COLO829 (cell line): ENCODE measurements at places on chromosomes 7 and 10.

- no peak for DNase-seq
Measured at GRCh38 chr10:9613338-9614075, 1404.2 kb upstream of the CELF2 start.

DNA sequence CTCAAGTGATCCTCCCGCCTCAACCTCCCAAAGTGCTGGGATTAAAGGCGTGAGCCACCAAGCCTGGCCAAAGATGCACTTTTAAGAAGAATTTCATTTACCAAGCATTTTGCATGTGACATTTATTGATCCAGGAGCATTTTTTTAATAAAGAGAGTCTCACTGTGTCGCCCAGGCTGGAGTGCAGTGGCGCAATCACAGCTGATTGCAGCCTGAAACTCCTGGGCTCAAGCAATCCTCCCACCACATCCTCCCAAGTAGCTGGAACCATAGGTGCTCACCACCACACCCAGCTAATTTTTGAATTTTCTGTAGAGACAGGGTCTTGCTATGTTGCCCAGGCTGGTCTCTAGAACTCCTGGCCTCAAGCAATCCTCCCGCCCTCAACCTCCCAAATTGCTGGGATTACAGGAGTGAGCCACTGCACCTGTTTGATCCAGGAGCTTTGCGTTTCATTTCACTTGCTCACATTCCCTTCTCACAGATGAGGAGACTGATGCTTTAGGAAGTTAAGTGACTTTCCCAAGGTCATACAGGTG, 4.4 kb upstream of the TBL2 start:
- no peak for DNase-seq

DNA sequence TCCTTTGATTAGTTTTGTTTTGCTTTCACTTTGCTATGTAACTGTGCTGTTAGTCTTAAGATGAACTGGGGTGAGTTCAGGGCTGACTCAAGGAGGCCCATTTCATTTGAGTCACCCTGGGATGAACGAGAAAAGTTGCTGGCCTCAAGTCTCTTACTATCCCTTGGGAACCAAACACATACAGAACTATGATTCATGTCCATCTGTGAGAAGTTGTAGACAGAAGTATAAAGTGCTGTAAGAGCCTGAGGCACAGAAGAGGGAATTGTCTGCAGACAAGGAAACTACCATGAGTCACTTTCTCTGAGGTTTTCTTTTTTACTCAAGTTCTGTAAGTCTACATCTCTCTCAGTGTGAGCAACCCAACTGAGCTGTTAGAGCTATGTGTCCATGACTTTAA, 179.8 kb upstream of the CSTF2T start:
- DNase-seq: peak; percentile 77

- peak; percentile 50 for DNase-seq
Measured at GRCh38 chr7:73701357-73701995, 18.0 kb downstream of the STX1A start.

DNA sequence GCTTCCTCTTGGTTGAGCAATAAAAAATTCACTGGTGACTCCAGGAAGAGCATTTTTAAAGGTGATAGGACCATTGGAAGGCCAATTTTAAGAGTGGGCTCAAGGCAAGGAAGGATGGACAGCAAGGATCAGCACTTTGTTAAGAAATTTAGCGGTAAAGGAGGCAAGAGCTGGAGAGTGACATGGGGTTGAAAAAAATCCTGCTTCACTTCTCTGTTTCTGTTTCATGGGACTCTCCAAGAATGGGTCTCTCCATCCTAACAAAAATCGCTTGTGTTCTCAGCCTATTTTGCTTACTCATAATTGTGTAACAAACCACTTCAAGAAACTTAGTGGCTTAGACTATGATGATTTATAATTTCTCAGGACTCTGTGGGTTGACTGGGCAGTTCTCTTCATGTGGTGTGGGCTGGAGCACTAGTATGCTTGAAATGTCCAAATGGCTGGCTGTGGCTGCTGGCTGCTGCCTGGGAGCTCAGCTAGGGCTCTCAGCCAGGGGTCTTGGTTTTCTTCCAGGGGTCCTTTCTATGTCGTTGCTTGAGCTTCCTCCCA, 59.8 kb upstream of the ZNRF2 start:
- DNase-seq: peak; percentile 60

- no peak for DNase-seq
Measured at GRCh38 chr7:81209059-81209458, 290.2 kb upstream of the SEMA3C start.

DNA sequence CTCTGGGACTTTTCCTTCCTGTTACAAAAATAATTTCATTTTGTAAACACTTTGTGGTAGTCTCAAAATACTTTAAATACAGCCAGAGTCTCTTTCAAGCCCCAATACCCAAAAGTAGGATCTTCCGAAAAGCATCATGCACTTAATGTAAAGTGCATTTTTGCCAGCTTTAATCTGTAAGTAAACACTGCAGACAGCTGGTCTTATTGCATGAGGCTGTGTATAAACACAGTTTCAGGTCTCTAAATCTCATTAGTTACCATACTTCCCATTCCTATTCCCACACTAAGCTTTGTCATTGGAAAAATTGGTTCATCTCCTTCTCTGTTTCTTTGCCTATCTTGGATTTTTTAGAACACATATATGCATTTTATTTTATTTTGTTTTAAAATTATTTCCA, 87.6 kb upstream of the GNAI1 start:
- DNase-seq: no peak

DNA sequence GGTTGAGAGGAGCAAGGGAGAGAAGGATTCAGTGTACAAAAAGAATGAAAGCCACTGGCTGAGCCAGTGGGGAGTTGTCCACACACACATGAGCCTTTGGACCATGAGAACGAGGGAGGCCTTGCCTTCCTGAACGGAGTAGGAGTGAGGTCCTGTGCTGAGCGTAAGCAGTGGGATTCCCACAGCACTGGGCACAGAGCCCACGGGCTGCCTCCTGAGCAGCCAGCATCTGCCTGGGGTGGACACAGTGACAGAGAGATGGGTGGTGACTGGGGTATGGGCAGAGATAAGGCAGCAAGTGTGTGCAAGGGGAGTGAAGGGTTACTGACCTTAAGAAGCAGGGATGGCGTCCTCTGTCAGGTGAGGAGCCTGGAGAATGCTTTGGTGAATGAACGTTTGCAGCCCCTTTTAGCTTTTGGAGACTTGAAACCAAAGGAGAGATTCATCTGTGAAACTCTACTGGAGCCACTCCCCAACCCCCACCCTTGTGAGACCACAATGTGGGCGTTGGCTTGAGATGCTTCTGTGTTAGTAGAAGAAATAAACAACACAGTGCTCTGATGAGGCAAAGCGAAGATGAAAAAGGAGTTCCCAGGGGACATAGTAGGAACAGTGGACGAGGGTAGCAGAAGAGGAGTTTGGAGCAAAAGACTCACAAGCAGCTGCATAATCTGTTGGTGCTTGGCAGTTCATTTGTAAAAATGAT, 56.5 kb downstream of the FIGNL1 start:
- DNase-seq: peak; percentile 25

- peak; percentile 13 for DNase-seq
Measured at GRCh38 chr10:128631801-128632241, 505.6 kb upstream of the MKI67 start.

DNA sequence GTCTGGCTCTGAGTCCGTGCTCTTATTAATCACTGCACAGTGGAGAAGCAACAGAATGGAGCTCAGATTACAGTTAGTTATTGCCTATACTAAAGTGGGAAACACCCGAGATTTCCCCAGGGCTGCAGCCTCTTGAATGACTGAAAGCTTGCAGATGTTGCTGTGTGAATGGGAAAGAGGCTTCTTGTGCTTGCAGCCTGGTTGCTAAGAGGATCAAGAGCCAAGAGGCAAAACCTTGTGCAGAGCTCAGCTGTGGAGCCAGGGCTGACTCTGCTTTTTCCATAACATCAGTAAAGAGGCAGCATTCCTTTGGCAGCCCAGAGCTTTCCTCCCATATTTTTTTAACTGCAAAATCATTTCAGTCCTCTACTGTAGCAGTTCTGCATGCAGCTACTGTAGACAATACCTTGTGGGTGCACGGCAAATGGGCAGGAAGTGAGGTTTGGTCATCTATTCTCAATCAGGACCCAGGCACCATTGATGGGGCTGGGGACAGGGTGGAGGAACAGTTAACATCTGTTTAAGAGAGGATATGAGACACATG, 86.5 kb downstream of the RALA start:
- no peak for DNase-seq
